Progenitor cell of endocrine pancreas (in vitro differentiated cells): ENCODE measurements at places on chromosomes 11 and 22.

- no peak for DNase-seq
Observed at GRCh38 chr11:35990170-35990569, 46.3 kb downstream of the LDLRAD3 start.

DNA sequence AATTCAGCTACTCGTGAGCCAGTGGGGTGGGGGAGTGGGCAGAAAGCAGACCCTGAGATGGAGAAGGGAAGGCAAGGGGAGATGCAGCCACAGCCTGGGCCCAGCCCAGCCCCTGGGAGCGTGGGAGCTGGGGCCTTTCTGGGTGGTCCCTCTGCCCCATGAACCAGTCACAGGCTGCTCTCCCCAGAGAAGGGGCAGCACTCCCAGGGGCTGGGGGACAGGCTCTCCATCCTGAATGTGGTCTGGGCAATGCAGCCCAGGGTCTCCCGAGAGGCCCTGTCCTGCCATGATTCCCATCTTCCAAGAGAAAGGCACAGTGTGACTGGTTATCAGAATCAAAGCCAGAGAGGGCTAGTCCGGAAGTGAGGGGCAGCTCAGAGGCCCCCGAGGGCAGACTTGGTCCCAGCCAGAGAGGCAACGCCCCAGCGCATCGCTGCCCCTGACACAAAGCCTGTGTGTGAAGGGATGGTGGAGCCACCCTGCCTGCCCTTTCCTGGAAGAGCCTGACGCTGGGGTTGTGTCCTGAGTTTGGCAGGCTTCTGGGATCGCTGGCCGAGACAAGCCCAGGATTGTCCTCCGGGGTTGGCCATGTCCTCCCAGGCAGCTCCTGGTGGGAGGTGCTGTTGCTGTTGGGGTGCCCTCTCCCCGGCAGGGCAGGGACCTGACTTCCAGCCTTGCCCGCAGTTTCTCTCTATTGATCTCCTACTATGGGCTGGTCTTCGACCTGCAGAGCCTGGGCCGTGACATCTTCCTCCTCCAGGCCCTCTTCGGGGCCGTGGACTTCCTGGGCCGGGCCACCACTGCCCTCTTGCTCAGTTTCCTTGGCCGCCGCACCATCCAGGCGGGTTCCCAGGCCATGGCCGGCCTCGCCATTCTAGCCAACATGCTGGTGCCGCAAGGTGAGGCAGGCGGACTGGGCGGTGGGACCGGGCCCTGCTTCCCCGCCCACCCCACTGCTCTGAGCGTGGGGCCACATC is 23.8 kb upstream of the SLC22A12 start:
- no peak for DNase-seq

GRCh38 chr11:1536065-1536843 is 35.8 kb downstream of the DUSP8 start:
- DNase-seq, result no peak

DNA sequence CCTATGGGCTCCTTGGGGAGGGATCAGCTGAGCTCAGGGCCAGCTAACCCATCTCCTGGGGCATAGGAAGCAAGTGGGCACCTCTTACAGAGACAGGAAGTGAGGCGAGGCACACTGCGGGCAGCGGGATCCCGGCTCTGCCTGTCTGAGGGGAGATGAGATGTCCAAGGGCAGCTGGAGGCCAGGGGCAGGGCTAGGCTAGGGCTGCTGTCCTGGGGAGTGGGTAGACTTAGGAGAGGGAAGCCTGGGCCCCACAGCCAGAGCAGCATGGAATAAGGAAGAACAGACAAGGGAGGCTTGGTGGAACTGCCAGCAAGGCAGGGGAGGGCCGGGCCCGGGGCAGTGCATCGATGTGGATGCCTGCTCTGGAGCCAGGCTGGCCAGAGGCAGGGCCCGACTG is 76.3 kb downstream of the MORC2 start:
- DNase-seq, result no peak

DNA sequence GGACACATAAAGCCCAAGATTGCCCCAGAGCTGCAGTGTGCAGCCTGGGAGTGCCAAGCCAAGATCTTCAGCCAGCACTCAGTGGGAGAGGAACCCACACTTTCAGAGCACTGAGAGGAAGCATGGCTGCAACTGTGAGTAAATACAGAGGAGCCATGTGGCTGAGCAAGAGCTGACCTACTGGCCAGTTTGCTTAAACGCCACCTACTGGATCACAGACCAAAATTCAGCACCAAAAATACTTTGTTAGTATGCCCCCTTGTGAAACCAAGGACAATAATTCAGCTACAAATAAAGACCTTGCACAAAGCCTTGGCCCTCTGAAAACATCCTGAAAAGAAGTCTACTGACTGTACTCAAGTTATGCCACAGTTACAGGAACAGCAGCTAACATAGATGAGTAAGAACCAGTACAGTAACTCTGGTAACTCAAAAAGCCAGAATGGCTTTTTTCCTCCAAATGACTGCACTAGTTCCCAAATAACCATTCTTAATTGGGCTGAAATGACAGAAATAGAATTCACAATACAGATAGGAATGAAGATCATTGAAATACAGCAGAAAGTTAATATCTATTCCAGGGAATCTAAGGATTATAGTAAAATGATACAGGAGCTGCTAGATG is 10.1 kb upstream of the OR4A15 start:
- no peak for DNase-seq

DNA sequence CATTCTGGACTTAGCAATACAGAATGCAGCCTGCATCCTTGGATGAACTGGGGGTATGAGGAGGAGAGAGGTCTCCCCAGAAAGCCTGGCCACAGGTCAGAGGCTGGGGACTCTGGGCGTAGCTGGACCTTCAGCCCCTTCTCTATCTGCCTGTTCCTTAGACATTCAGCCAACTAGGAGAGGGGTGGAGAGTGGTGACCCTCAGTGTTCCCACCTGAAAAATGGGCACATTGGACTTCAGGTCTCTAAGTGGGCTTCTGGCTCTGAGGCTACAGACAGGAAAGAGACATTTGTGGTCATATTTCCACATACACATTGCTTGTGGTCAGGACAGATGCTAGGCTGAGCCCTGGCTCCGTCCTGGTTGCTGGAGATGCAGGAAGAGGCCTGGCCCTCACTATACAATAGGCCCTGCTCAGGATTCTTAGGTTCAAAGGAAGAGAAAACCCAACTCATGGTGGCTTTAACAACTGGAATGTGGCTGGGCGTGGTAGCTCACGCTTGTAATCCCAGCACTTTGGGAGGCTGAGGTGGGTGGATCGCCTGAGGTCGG is 30.1 kb upstream of the CBX7 start:
- DNase-seq, result no peak

GRCh38 chr22:32617271-32617670 is 142.7 kb downstream of the FBXO7 start:
- no peak for DNase-seq

GRCh38 chr11:118287006-118287405 is 17.5 kb upstream of the CD3E start:
- DNase-seq, result no peak

DNA sequence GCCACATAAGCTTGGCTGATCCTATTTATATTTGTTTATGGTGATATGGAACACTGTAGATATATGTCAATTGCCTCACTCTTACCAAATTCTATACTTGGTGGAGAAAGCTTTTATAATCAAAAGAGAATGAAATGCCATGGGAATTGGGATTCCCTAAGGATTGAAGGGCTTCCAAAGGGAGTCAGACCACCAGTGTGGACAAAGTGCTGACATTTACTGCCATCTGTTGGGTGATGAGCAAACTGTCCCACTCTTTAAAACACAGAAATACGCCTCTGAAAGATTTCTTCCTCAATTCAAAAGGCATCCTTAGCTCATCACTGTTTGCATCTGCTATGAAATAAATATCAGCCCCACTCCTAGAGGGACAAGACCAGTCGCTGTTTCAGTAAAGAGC is 7.1 kb downstream of the SLC1A2 start:
- no peak for DNase-seq

DNA sequence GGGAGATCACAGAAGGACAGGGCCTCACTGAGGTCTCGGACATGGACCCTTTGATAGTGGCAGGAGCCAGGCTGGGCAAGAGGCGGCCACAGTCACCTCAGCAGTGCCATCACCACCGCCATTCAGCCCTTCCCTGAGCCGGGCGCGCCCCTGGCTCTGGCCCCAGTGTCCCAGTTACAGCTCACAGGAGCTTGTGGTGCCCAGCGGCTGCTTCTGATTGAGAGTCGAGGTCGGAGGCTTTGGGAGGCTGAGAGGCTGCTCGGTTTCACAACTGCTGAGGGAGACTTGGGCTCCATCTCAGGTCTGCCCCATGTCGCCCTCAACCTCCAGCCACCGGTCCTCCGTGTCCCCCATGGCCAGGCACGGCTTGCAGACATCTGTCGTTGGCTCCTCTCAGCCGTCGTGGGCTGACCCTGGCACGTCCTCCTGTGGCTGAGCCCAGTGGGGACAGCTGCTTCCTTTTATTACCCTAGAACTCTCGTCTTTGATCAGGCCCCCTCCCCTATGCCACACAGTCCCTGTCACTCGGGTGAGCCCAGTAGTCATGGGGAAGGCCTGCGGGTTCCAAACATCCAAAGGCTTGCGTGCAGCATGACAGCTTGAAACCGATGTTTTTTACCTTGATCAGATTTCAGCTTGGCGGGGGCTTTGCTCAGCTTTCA is 28.4 kb upstream of the PPP6R3 start:
- DNase-seq, result no peak

DNA sequence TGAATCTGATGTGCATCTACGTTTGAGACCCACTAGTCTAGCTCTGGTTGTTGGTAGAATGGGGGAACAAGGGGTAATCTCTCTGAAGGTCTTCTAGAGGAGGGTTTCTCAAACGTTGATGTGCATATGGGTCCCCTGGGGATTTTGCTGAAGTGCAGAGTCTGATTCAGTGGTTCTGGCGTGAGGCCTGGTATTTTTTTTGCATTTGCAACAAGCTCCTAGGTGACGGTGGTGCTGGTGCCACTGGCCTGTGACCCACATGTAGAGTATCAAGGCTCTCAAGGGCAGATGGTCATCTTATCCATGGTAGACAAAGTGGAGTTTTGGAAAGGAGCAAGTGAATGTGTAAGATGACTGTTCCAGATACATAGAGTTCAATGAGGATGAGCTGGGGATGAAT is 97.1 kb downstream of the CEP164 start:
- DNase-seq, result no peak

DNA sequence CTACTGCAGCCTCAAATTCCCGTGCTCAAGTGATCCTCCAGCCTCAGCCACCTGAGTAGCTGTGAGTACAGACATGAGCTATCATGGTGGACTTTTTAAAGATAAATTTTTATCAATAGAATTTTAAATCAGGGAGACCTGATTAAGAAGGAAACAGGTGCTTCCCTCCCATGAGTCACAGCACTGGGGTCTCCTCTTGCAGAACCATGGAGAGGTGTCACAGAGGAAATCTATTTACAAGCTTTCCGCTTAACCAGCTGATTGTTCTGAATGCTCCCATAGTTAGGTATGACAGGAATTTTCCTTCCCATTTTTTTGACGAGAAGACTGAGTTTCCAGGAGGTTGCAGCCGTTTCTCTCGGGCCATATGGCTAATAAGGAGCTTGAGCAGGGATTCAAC is 516.1 kb downstream of the MIAT start:
- DNase-seq, result no peak

- DNase-seq, result no peak
Observed at GRCh38 chr11:103681855-103682254, 354.6 kb upstream of the DDI1 start.

DNA sequence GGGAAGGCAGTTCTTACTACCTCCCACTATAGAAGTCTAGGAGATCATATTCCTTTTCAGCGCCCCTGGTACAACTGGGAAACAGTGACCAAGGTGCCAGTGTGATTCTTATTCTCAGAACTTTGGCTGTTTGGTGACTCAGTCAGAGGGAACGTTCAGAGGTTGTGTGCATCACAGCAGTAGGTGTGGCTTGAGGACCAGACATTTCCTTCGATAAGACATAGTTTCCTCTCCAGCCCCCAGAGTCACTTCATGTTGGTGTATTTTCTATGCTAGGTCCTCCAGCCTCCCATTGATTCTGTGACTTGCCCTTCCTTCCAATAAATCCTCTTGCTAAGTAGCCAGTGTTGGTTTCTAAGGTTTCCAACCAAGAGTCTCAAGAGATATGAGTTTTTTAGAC is 171.9 kb upstream of the MPPED2 start:
- no peak for DNase-seq

- no peak for DNase-seq
Observed at GRCh38 chr11:82855616-82856015, 44.6 kb downstream of the PRCP start.

- no peak for DNase-seq
Observed at GRCh38 chr11:44880511-44880910, 70.2 kb downstream of the TP53I11 start.

DNA sequence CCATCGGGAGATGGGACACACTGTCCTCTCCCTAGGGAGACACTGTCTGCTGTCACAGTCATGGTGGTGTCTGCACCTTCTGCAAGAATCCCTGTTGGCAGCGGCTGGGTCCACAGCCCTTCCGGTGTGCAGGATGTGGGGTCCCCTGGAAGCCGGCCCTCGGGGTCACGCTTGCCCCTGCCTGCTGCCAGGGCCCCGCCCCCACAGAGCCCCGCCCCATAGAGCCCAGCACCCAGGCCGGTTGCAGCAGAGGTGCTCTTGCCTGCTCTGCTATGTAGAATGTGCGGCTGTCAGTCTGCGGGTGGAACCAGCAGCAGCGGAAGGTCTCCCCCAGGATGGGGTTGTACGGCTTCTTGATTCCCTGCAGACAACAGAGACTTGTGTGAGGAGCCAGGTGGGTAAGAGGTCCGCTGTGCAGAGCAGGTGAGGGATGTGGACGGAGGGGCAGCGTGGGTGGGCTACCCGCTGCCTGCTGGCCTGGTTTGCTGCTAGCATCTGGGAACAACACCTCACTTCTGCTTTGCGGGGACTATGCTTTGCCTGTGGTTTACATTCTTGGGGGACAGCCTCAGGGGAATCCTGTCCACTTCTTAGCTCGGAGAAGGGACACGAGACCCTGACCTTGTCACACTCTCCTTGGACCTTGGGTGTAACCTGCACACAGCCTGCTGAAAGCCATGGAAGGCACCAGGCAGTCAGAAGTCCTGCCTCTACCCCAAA is 44.9 kb upstream of the CARS1 start:
- no peak for DNase-seq

GRCh38 chr11:69376155-69377028 is 82.4 kb downstream of the MYEOV start:
- no peak for DNase-seq

DNA sequence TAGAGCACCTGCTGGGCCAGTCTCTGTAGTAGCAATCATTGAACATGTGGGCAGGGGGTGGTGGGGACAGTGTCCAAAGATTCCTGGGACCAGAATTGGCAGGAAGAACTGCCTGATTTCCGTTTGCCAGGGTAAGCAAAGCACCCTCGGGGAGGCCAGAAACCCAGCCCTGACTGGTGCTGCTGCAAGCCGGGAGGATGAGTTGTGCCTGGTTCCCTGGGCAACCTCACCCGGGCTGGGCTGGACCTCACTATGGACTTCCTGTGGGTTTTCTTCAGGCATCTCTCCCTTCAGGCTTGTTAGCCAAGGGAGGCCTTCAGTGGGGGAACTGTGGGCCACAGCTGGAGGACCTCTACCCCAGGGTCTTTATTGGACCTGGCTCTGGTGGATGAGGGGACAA is 8.0 kb upstream of the POU2F3 start:
- no peak for DNase-seq

GRCh38 chr22:48600171-48600570 is 1227.5 kb downstream of the BRD1 start:
- DNase-seq, result no peak

GRCh38 chr11:24163146-24163545 is 333.7 kb upstream of the LUZP2 start:
- no peak for DNase-seq
